Cerebellar nuclear complex (tissue), 1 donor: ENCODE measurements at places on chromosomes 3 and 15.

DNA sequence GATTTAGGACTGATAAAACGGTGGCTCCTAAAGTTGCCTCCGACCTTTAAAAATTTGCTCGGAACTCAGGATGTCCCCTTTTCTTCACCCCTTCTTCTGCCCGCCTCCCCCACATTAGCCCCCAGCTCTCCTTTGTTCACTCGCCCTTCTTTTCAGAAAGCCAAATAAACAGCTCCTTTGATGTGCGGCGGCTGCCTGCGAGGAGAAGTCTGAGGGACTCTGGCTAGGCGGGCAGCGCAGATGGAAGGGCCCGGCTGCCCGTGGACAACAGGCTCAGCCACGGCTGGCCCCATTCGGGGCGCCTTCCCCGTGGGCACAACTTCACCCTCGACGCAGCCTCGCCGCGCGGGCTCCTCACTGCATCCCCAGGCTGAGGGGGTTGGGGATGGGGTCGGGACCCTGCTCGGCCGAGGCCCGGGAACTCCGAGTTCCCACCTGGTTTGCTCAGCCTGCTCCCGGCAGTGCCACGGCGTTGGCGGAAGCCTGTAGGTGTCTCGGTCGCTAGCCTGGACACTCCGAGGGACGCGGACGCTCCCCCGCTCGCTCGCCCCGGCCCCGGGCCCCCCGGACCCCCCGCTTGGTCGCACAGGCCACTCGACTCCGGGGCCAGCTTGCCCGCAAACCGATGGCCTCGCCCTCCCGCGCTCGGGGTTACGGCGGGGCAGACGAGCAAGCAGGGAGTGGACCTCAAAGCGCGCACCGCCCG, 897 bp upstream of the TLE3 start:
- peak; percentile 5 for DNase-seq

- DNase-seq, result no peak
These were observed 21.4 kb upstream of the CELF6 start for GRCh38 chr15:72341361-72341760.

DNA sequence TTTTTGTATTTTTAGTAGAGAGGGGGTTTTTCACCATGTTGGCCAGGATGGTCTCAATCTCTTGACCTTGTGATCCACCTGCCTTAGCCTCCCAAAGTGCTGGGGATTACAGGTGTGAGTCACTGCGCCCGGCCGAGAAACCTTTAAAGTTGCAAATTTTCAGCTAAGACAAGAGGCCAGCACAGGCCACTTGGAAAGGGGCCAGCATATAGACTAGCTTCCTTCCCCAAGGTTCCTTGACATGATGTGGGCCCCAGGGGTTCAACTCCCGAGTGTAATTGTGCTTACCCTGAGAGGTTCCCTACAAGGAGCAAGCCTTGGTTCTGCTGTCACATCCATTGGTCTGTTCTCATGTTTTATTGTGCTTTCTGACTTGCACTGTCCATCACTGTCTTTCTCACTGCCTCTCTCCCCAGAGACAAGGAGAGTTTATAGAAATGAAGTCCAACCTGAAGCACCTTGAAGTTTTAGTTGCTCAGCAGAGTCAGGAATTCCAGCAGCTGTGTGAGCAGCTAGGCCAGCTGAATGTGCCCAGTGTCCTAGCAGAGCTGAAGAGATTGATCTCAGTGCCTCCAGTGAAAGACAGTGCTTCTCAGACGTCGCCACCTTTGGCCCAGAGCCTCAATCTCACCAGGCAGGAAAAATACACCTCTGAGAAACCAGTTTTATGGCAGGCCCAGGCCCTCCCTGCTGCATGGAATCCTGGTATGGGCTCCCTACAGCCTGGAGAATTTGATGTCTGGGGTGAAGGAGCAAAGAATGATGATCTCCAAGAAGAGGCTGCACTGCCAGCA, 21.1 kb downstream of the C3orf62 start:
- DNase-seq, result no peak

- DNase-seq, result no peak
These were observed 43.5 kb downstream of the IFT57 start for GRCh38 chr3:108178676-108179075.
